PC-3 (cell line): ENCODE measurements at places on chromosomes 2 and 18.

DNA sequence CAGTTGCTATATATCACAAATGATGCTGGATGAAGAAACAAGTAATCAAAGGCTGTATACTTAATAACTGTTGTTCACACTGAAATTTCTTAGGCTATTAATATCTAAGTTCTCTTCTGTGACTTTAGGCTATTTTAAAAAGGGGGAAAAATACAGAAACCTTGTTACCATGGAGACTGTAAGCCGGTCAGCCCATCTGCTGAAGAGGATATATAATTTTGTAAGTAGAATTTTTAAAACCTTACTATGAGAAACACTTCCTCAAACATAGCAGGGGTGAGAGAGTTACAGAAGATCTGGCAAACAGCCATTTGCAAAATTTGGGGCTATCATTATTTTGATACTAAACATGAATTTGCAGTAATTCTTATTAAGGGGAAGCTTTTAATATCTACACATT lies 27.8 kb downstream of the CACNB4 start:
- H3K27me3 ChIP-seq: peaks cover 3% of the 10 kb centered on the region; the same call in 1 of the 2 replicates
- H3K27ac ChIP-seq: no peak overlapping the region
- H3K36me3 ChIP-seq: no peaks in the 10 kb centered on the region
- no peak overlapping the region for H3K4me3 ChIP-seq

GRCh38 chr2:46921676-46922448 lies 6.3 kb upstream of the MCFD2 start:
- H3K4me1 ChIP-seq: peaks cover 49% of the 10 kb centered on the region
- DNase-seq: peak; percentile 79
- no peaks in the 10 kb centered on the region for H3K27me3 ChIP-seq

- no peaks in the 10 kb centered on the region for H3K27me3 ChIP-seq
- no peak overlapping the region for H3K27ac ChIP-seq
- H3K4me1 ChIP-seq: no peaks in the 10 kb centered on the region
- no peak for DNase-seq
- H3K4me3 ChIP-seq: no peak overlapping the region
- H3K36me3 ChIP-seq: no peaks in the 10 kb centered on the region
These were observed 67.3 kb downstream of the ACKR3 start for GRCh38 chr2:236636714-236637470.

GRCh38 chr2:128584296-128584890 lies 265.7 kb upstream of the HS6ST1 start:
- H3K4me1 ChIP-seq: peaks cover 19% of the 10 kb centered on the region
- no peaks in the 10 kb centered on the region for H3K27me3 ChIP-seq
- H3K36me3 ChIP-seq: no peaks in the 10 kb centered on the region
- H3K4me3 ChIP-seq: no peak overlapping the region
- no peak for DNase-seq

DNA sequence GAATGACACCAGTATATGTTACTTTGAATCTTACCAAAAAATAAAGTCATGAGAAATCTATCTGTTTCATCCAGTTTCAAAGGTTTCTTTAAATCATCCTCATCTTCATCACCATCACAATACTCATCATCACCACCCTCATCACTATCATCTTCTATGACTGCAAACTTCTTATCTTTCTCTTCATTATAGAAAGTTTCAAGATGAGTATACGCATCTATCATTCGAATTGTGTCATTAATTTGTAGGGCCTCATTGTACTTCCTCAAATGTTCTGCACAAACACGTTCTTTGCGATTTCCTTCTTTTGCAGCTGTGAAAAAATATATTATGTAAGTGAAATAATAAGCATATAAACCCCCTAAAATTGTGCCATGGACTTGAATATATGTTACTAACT lies 34.1 kb upstream of the FAP start:
- no peak for DNase-seq
- no peak overlapping the region for H3K27ac ChIP-seq
- H3K4me3 ChIP-seq: no peak overlapping the region
- H3K27me3 ChIP-seq: no peaks in the 10 kb centered on the region
- no peaks in the 10 kb centered on the region for H3K4me1 ChIP-seq
- no peaks in the 10 kb centered on the region for H3K36me3 ChIP-seq
